ENCODE measurements at places on chromosomes 2 and 18.

- DNase-seq, result no peak
These were observed 80.6 kb downstream of the MTCL1 start for GRCh38 chr18:8785855-8786482.

DNA sequence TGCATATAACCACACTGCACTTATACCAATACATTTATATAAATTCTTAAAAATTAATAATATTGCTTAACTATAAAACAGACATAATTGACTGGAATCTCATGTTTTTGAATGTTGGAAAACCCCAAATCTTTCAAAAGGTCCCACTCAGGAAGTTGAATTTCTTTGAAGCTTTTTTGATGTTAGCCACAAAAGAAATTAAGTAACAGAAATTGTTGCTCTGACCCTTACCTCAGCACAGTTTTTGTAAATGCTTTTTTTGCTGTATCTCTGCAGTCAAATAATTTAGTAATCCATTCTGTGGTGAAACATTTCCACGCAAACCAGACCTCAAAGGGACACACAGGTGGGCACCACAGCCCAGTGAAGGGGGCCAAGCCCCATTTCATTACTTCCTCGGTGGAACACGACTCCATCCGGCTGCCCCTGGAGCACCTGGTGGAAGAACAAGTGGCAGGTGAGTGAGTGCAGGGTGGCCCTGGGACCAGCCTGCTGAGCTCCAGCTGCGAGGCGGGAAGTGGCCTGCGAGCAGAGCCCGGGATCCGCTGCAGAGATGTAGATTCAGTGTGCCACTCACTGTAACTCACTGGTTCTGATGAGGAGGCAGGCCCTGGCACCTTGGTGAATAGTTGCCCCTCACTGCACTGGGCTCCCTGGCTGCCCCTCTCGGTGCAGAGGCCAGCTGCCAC lies 8.4 kb downstream of the SCLY start:
- DNase-seq, result no peak

- DNase-seq, result no peak
These were observed 21.1 kb upstream of the TMEM163 start for GRCh38 chr2:134739879-134740301.

DNA sequence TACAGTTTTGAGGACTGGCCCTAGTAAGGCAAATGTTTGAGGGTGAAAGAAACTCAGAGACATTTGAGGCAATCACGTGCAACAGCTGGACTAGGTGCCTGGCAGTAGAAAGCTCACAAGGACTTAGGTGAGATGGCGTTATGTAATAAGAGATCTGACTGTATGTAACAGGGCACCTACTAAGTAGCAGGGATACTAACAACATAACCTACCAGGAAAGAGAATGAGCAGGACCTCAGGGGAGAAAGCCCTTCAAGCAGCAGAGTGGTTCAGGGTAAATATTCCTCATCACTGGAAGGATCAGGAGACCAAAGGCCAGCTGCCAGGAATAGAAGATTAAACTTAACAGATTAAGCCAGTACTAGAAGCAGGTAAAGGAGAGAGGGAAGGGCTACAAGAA lies 53.4 kb downstream of the ARHGAP15 start:
- no peak for DNase-seq

DNA sequence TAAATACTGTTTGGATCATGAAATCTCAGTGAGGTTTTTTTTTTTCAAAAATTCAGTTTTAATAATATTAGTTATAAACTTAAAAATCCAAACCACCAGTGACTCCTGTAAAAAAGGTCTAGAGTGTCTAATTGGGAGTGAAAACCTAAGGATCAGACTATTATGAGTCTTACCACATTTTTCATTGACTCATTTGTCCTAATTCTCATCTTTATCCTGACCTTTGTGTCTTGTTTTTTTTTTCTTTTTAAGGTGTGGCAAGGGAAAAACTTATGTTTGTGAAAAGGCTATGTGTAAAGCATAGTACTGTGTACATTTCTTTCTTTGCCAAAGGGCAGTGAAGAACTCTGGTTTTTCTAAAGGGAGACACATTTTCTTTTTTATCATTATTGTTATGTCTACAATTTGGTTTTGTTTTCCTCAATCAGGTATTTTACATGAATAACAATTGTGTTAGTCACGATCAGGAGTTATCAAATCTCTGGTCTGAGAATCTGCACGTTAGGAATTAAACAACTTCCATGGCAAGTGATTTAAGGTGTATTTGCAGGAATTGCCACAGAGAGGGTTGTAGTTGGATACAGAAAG lies 52.6 kb downstream of the RHBDD1 start:
- DNase-seq, result no peak

- DNase-seq, result no peak
These were observed 148.6 kb downstream of the GALNT1 start for GRCh38 chr18:35729991-35730668.

DNA sequence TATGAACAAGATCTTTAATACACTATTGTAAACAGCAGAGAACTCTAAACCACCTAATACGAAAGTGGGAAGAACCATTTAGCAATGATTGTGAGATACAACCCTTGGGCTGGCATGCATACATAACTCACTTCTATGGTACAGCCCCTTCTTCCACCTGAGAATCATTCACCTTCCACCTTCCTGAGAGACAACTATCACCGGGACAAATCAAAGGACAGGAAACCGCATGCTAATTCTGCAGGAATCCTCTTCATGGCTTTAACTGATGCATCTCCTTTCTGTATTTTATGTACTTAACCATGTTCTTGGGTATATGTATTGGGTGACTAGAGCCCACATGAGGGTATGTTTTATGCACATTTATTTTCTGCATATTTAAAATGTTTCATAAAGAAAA lies 123.2 kb downstream of the TRABD2A start:
- DNase-seq, result no peak
